ENCODE measurements at places on chromosomes 5 and 9. TPM values are rescaled to one million over a fixed set of nuclear protein-coding genes. Genes with fewer than 3 reads are reported as not detected.

DNA sequence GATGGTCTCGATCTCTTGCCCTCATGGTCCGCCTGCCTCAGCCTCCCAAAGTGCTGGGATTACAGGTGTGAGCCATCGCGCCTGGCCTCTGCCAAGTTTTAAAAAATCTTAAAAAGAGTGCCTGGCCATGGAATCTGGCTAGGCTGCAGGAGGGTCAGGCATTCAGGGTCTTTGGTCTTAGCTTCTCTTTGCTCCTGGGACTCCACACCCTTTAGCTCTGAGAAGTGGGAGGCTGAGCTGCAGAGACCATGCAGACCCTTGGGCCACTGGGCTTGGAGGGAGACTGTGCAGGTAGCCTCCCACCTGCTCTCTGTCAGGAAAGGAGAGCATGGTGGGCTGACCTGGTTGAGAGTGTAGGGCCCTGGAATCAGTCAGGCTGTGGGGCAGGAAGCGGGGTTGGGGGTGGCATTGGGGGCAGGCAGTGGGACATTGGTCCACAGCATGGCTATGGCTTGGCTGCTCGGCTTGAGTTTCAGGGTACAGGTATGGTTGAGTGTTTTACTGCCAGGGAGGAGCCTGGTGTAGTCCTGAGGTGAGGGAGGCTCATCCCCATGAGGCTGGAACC is 20.8 kb downstream of the PHF2 start:
- peak; percentile 32 for DNase-seq
- peaks cover 9% of the 10 kb centered on the region for H3K4me1 ChIP-seq
- no peak overlapping the region for H3K4me3 ChIP-seq
- no peaks in the 10 kb centered on the region for H3K36me3 ChIP-seq
- no peak overlapping the region for H3K27ac ChIP-seq
- no peaks in the 10 kb centered on the region for H3K27me3 ChIP-seq

DNA sequence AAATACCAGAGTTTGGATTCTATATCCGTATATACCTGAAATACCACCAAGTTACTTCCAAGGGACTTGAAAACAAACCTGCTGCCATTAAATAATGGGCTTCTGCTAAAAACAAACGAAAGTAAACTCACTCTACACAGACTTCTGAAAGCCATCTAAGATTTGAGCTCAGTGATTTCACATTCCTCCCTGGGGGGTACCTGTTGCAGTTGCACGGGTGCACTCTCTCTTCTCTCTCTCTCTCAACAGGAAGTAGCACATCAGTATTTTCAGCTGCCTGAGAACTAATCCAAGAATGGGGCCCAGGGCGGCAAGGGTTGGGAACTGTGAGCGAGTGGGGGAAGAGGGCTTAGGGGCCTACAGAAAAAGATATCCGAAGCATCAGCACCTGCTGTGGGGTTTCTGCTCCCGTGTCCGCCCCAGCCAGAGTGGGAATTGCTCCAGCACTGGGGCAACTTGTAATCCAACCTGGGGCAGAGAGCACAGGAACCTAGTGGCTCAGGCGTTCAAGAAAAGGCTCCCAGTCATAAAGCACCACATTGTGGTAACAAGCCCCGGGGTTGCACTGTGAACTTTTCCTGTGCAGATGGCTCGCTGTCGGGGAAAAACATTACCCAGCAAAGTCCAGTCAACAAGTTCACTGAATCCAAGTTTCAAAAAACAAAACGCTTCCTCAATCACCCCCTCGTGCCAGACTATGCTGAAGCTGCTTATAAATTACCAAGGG is 99.8 kb downstream of the EFNA5 start:
- H3K4me1 ChIP-seq = peaks cover 70% of the 10 kb centered on the region
- H3K27me3 ChIP-seq = no peaks in the 10 kb centered on the region
- H3K27ac ChIP-seq = peak overlapping the region; percentile 97
- H3K4me3 ChIP-seq = peak overlapping the region; percentile 76

- H3K27me3 ChIP-seq = no peaks in the 10 kb centered on the region
- no peaks in the 10 kb centered on the region for H3K4me1 ChIP-seq
- H3K36me3 ChIP-seq = no peaks in the 10 kb centered on the region
Measured at GRCh38 chr5:173495225-173495904, 121.1 kb downstream of the BOD1 start.

DNA sequence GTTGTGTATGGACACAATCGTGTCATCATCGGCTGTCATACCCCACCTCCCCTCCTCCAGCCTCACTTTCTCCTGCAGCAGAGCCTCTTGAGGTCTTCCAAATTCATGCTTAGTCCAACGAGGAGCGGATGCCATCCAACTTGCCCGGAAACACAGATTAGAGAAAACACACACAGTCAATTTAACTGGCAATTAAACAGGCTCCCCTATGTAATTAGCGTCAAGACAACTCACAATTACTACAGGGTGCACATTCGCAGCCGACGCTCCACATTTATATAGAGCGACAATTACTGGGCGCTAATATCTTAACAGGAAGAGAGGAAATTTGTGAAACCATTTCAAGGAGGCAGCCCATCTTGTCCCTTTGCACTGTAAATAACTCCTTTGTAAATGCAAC is 86.0 kb upstream of the ZNF618 start:
- no peaks in the 10 kb centered on the region for H3K36me3 ChIP-seq
- H3K4me3 ChIP-seq = no peak overlapping the region

DNA sequence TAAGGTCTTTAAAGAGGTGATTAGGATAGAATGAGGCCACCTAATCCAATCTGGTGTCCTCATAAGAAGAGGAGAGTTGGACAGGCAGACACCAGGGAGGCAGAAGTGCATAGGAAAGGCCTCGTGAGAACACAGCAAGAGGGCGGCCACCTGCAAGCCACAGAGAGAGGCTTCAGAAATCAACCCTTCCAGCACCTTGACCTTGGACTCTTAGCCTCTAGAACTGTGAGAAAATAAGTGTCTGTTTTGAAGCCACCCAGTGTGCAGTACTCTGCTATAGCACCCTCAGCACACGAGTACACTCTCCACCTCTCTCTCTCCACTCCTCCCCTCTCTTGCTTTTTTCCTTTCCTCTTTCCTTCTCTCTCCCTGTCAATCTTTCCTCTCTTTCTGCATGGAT is 26.8 kb downstream of the NIPAL4 start:
- H3K36me3 ChIP-seq = peaks cover 94% of the 10 kb centered on the region
- H3K27ac ChIP-seq = no peak overlapping the region
- no peaks in the 10 kb centered on the region for H3K4me1 ChIP-seq
- H3K27me3 ChIP-seq = no peaks in the 10 kb centered on the region

GRCh38 chr5:150000990-150001659 is 586 bp downstream of the HMGXB3 start:
- peaks cover 4% of the 10 kb centered on the region for H3K4me1 ChIP-seq
- DNase-seq = peak; percentile 75
- H3K27me3 ChIP-seq = no peaks in the 10 kb centered on the region
- peak overlapping the region; percentile 45 for H3K27ac ChIP-seq
- H3K4me3 ChIP-seq = peak overlapping the region; percentile 90

- H3K27ac ChIP-seq = no peak overlapping the region
- DNase-seq = peak; percentile 65
- H3K4me3 ChIP-seq = no peak overlapping the region
- H3K36me3 ChIP-seq = no peaks in the 10 kb centered on the region
- no peaks in the 10 kb centered on the region for H3K27me3 ChIP-seq
- H3K4me1 ChIP-seq = no peaks in the 10 kb centered on the region
Measured at GRCh38 chr5:43231977-43232376, 40.0 kb downstream of the NIM1K start.

- no peak overlapping the region for H3K4me3 ChIP-seq
- no peak overlapping the region for H3K27ac ChIP-seq
- DNase-seq = no peak
Measured at GRCh38 chr9:136863623-136864273, 2.4 kb downstream of the EDF1 start.

DNA sequence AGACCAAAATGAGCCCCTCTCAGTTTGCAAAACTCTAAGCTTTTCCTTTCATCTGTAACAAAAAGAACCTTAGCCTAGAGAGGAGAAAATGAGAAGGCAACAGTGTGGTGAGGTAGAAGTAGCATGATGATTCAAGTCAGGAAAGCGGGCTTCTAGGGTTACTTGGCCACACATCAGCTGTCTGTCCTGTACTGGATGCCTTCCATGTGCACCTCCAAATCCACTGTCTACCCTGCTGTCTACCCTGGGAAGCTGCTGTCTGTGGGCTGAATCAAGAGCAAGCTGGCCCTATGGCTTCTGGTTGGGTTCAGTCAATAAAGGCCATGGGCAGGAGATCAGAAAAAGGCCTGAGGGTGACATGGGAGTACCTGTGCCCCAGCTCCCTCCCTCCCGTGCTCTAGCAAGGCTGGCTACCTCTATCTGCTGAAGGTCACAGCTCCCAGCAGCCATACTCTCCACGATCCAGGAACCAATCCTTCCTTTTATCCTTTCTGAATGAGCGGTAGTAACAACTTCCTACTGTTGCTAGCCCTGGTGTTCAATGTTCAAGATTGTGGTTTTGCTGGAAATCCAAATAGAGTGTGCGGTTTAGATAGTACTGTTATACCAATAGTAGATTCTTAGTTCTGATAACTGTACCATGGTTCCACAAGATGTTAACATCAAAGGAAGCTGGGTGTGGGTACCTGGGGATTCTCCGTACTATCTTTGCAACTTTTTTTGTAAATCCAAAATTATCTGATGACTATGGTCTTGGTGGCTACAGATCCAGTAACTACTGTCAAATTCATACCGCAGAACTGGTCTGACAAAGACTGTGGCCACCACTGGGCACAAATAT is 191.0 kb downstream of the ESM1 start:
- no peak for DNase-seq
- H3K4me1 ChIP-seq = no peaks in the 10 kb centered on the region
- no peaks in the 10 kb centered on the region for H3K27me3 ChIP-seq
- no peak overlapping the region for H3K4me3 ChIP-seq

DNA sequence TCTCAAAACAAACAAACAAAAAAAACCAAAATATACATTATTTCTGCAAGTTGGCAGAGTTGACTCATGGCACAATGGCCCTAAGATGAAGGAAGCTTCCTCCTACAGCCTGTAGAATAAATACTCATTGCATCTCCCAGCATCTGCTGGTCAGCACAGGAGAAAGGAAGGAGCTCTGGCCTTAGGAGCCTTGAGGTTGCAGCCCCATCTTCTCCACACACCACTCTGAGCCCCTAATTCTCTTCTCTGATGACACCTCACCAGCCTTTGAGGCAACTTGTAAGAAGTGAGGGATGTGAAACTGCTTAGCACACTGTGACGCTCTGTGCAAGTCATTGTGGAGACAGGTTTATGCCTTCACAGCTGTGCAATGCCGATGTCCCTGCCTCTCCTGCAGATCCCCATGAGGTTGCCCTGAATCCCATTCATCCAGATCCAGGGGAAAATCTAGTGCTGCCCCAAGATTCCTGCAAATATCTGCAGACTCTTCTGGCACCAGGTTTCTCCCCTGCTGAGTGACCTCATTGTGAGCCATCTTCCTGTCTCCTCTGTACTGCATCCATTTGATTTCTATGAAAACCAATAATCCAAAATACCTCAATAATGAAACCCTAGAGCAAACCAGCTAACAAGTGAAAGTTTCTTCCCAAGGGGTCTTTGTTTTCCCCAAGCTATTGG is 65.3 kb upstream of the TGFBR1 start:
- no peaks in the 10 kb centered on the region for H3K27me3 ChIP-seq
- no peaks in the 10 kb centered on the region for H3K36me3 ChIP-seq
- H3K4me3 ChIP-seq = no peak overlapping the region
- no peak overlapping the region for H3K27ac ChIP-seq
- no peaks in the 10 kb centered on the region for H3K4me1 ChIP-seq

DNA sequence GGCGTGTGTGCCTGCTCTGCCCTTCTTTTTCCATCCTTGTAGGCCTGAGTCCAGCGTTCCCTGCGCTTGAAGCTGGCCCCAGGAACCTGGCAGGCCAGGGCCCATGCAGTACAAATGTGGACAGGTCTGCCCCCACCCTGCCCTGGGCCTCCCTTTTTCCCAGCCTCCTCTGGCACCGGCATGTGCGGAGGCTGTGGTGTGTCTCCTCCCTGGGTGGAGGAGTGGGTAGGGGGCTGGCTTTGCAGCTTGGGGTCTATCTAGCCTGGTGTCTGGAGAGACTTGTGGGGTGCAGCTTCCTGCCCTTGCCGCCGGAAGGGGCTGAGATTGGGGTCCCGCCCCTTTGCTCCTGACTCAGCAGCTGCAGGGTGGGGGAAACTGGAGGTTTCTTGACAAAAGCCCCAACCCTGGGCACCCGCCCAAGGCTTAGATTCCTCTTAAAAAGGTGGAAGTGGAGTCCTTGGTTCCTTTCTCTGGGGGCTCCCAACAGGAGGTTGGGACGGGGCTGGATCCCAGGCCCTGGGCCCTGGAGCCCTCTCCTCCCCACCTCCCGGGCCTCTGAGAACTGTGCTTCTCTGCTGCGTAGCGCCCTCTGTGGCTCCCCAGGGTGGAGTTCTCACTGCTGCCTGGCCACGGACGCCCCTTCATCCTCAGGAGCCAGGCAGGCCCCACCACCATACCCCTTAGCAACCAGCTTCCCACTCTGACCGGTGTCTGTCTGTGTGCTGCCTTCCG is 18.0 kb downstream of the RXRA start:
- H3K4me1 ChIP-seq = no peaks in the 10 kb centered on the region
- H3K4me3 ChIP-seq = no peak overlapping the region
- DNase-seq = peak; percentile 74
- H3K27me3 ChIP-seq = no peaks in the 10 kb centered on the region
- H3K27ac ChIP-seq = no peak overlapping the region

GRCh38 chr9:6973762-6974161 is 216.0 kb downstream of the KDM4C start:
- DNase-seq = no peak
- H3K4me1 ChIP-seq = no peaks in the 10 kb centered on the region
- no peaks in the 10 kb centered on the region for H3K36me3 ChIP-seq
- no peak overlapping the region for H3K27ac ChIP-seq
- H3K27me3 ChIP-seq = no peaks in the 10 kb centered on the region
- H3K4me3 ChIP-seq = no peak overlapping the region

GRCh38 chr5:133128066-133128465 is 76.3 kb downstream of the HSPA4 start:
- no peaks in the 10 kb centered on the region for H3K36me3 ChIP-seq
- DNase-seq = no peak
- no peaks in the 10 kb centered on the region for H3K27me3 ChIP-seq

GRCh38 chr5:43608406-43608805 is 5.4 kb downstream of the NNT start:
- H3K27me3 ChIP-seq = no peaks in the 10 kb centered on the region
- peaks cover 33% of the 10 kb centered on the region for H3K36me3 ChIP-seq
- no peak overlapping the region for H3K27ac ChIP-seq
- no peaks in the 10 kb centered on the region for H3K4me1 ChIP-seq
- no peak overlapping the region for H3K4me3 ChIP-seq
- no peak for DNase-seq

- no peak for DNase-seq
- H3K4me1 ChIP-seq = no peaks in the 10 kb centered on the region
- H3K4me3 ChIP-seq = no peak overlapping the region
- no peaks in the 10 kb centered on the region for H3K36me3 ChIP-seq
- H3K27me3 ChIP-seq = no peaks in the 10 kb centered on the region
- no peak overlapping the region for H3K27ac ChIP-seq
Measured at GRCh38 chr5:115480271-115480670, 64.3 kb downstream of the FEM1C start.

Gene TMEM252
- total RNA-seq = not detected

Gene OR1Q1
- not detected for total RNA-seq

Gene SPAAR
- total RNA-seq = not detected

Gene CMBL
- 17.8 TPM for total RNA-seq

Gene BOD1
- total RNA-seq = 79.3 TPM

Gene PHPT1
- total RNA-seq = 122 TPM

Gene CNTFR
- 1.5 TPM for total RNA-seq

Gene ANKRD18A
- total RNA-seq = 10.2 TPM

Gene CSF1R
- total RNA-seq = 0.19 TPM
